Aorta (tissue), 5 donors: ENCODE measurements at places on chromosomes 3 and 15. TPM values are rescaled to one million over a fixed set of nuclear protein-coding genes. Genes with fewer than 3 reads are reported as not detected.

DNA sequence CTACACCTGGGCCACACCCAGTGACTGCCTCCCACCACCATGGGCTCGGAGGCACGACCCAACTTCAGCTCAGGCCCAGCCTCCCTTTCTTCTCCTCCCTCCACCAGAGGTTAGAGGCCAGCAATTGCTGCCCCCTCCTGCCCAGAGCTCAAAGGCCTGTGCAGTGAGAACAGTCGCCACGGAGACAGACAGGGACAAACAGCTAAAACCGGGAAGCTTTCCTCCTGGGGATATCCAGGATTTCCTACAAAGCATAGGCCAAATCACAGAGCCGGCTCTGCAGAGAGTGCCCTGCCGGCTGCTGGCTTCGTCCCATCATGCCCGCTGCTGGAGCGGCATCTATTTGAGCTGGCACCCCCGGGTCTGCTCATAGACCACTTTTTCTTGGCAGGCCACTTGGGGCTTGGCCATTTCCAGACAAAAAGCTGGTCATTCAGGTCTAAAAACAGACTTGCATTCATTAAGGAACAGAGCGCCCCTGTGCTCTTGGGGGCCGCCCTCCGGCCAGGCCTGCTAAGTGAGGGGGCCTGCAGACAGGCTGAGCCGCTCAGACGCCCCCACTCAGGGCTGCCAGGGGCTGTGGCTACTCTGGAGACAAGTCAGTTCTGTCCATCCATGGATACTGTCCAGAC, 17.5 kb downstream of the GRAMD2A start:
- H3K27ac ChIP-seq = peak overlapping the region; percentile 60
- H3K36me3 ChIP-seq = no peaks in the 10 kb centered on the region
- H3K4me1 ChIP-seq = peaks cover 1% of the 10 kb centered on the region
- no peak for DNase-seq
- H3K27me3 ChIP-seq = no peaks in the 10 kb centered on the region

Gene LRRIQ4
- total RNA-seq = not detected

- no peaks in the 10 kb centered on the region for H3K4me1 ChIP-seq
- H3K36me3 ChIP-seq = no peaks in the 10 kb centered on the region
- no peak overlapping the region for H3K4me3 ChIP-seq
- DNase-seq = no peak
Measured at GRCh38 chr3:177364236-177364635, 167.0 kb upstream of the TBL1XR1 start.

Gene GOLGA8J
- total RNA-seq = 1.5 TPM

GRCh38 chr3:81444817-81445460, 316.5 kb downstream of the GBE1 start:
- H3K36me3 ChIP-seq = no peaks in the 10 kb centered on the region
- no peak for DNase-seq
- no peaks in the 10 kb centered on the region for H3K27me3 ChIP-seq
- H3K27ac ChIP-seq = no peak overlapping the region
- no peak overlapping the region for H3K4me3 ChIP-seq
- H3K4me1 ChIP-seq = peaks cover 5% of the 10 kb centered on the region

DNA sequence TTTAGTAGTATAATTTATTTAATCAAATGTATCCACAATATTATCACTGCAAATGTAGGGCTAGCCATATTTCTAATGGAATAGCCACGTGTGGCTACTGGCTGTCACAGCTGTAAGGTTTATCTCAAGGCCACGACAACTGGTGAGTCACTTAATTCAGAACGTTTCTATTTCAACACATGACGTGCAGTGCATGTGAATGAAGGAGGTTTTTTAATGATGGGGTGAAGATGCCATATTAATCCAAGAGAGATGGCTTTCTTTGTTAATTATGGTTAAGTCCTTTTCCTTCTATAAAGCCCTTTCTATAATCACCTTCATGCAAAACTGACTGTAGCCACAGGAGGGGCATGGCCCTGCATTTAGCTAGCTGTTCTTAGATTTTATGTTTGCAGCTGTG, 212.0 kb downstream of the FEZF2 start:
- H3K4me1 ChIP-seq = peaks cover 11% of the 10 kb centered on the region
- H3K27me3 ChIP-seq = no peaks in the 10 kb centered on the region
- no peak overlapping the region for H3K4me3 ChIP-seq
- peak overlapping the region; percentile 82 for H3K27ac ChIP-seq
- DNase-seq = no peak

Gene LYSMD2
- 10.5 TPM for total RNA-seq

DNA sequence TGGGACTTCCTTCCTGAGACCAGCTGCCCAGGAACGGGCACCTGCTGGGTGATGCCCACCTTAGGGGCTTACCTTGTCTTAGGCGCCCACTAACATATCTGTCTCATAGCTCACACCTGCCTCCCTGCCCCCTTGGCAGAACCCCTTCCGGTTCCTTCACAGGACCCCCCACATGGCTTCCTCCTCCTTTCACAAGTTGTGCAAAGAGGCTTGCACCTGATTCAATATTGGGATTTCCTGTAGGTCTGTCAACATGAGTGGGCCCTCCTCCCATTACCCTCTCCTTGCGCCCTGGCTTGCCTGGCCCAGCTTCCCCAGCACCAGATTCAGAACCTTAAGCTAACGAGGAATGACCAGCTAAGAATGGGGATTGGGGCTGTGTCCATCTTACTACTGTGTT, 633 bp downstream of the THPO start:
- no peak overlapping the region for H3K27ac ChIP-seq
- no peak overlapping the region for H3K4me3 ChIP-seq
- no peaks in the 10 kb centered on the region for H3K36me3 ChIP-seq
- peak; percentile 46 for DNase-seq
- H3K4me1 ChIP-seq = no peaks in the 10 kb centered on the region

- H3K27me3 ChIP-seq = no peaks in the 10 kb centered on the region
- DNase-seq = no peak
- peaks cover 2% of the 10 kb centered on the region for H3K4me1 ChIP-seq
- H3K27ac ChIP-seq = no peak overlapping the region
- no peaks in the 10 kb centered on the region for H3K36me3 ChIP-seq
- no peak overlapping the region for H3K4me3 ChIP-seq
Measured at GRCh38 chr3:2872884-2873283, 237.3 kb downstream of the IL5RA start.

Gene TMC3
- total RNA-seq = not detected

DNA sequence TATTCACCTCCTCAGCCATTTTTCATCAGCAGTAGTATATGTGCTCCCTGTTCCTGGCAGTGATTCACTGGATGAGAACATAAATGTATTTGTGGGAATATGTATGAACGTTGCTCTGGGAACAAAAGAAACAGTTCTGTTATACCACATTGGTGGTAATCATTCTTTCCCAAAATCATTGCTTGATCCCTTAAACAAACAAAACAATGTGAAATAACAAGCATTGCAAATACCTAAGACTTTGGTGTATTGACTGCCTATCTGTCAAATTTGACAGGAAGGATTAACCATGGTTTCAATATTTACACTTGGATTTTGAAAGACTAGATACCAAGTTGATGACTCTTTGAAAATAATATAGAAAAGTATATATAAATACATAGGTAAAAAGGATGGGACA, 284.1 kb downstream of the FHIT start:
- no peaks in the 10 kb centered on the region for H3K36me3 ChIP-seq
- no peaks in the 10 kb centered on the region for H3K4me1 ChIP-seq
- DNase-seq = no peak
- no peak overlapping the region for H3K27ac ChIP-seq
- no peaks in the 10 kb centered on the region for H3K27me3 ChIP-seq
